Effector memory CD4-positive, alpha-beta T cell (primary cell): ENCODE measurements at places on chromosomes 16 and 17.

GRCh38 chr17:9893411-9894012, 11.6 kb downstream of the RCVRN start:
- no peaks in the 10 kb centered on the region for H3K27me3 ChIP-seq
- H3K4me3 ChIP-seq = no peak overlapping the region
- no peak overlapping the region for H3K27ac ChIP-seq
- no peaks in the 10 kb centered on the region for H3K4me1 ChIP-seq

- H3K4me3 ChIP-seq = peak overlapping the region; percentile 89
- H3K27ac ChIP-seq = peak overlapping the region; percentile 96
- H3K4me1 ChIP-seq = peaks cover 38% of the 10 kb centered on the region
- no peak for DNase-seq
- peaks cover 66% of the 10 kb centered on the region for H3K36me3 ChIP-seq
Observed at GRCh38 chr17:63827801-63828221, 348 bp upstream of the FTSJ3 start.

DNA sequence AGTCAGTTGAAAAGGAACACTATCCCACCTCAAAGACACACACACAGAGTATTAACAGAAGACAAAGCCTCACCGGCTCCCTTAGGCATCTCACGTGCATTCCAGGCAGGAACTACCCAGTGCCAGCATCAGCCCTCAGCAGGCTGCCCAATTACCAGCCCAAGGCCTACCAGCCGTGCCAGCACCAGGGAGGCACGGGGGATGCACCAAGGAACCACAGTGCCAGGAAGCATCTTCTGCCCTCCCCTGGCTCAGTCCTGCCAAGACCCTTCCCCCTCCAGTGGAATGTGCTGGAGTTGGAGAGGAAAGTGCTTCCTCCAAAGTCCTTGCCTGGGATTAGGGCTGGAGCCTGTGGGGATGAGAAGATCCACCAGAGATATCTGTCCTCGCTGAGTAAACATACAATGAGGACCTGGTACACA, 11.0 kb upstream of the KRT19 start:
- H3K27me3 ChIP-seq = no peaks in the 10 kb centered on the region
- H3K27ac ChIP-seq = no peak overlapping the region
- no peak for DNase-seq
- no peak overlapping the region for H3K4me3 ChIP-seq
- H3K36me3 ChIP-seq = no peaks in the 10 kb centered on the region

GRCh38 chr16:19182481-19182880, 14.4 kb downstream of the SYT17 start:
- H3K27ac ChIP-seq = no peak overlapping the region
- H3K4me1 ChIP-seq = no peaks in the 10 kb centered on the region
- H3K4me3 ChIP-seq = no peak overlapping the region
- H3K36me3 ChIP-seq = no peaks in the 10 kb centered on the region

DNA sequence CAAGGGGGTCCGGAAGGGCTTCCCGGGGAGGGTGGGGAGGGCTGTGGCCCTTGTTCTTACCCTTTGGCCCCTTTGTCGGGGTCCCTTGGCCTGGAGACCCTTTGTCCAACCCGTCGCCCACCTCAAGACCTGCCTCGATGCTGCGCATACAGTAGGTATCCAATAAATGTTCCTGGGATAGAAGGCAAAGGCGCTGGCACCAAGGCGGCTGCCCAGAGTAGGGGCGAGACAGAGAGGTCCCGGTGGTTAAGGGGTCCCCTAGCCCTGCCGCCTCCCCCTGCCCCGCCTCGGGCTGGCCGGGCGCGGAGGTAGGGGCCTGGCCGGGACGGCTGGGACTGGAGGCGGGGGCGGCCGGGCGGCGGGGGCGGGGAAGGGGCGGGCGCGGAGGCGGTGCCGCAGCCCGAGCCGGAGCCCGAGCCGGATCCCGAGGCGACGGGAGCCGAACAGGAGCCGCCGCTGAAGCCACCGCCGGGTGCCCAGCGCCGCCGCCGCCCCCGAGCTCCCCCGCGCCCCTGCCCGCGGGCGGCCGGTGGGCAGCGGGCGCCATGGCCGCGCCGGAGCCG, at the start of gene NHERF2:
NHERF2 (plus strand) TSS at position 442 of the 563 bp plus-strand sequence; CDS start at position 546, 104 bp downstream.
- peaks cover 19% of the 10 kb centered on the region for H3K4me1 ChIP-seq
- peak within 1 kb of the TSS; percentile 50 for H3K4me3 ChIP-seq
- peaks cover 6% of the 10 kb centered on the region for H3K27me3 ChIP-seq
- H3K36me3 ChIP-seq = no peaks in the 10 kb centered on the region
- H3K27ac ChIP-seq = no peak within 1 kb of the TSS

GRCh38 chr17:33028778-33029177, 37.1 kb downstream of the SPACA3 start:
- H3K4me3 ChIP-seq = no peak overlapping the region
- H3K4me1 ChIP-seq = no peaks in the 10 kb centered on the region
- DNase-seq = no peak
- H3K27ac ChIP-seq = no peak overlapping the region

GRCh38 chr17:78986048-78986648, 6.4 kb upstream of the LGALS3BP start:
- H3K36me3 ChIP-seq = peaks cover 3% of the 10 kb centered on the region
- no peak for DNase-seq
- H3K27ac ChIP-seq = no peak overlapping the region
- no peak overlapping the region for H3K4me3 ChIP-seq
- H3K4me1 ChIP-seq = peaks cover 7% of the 10 kb centered on the region
- H3K27me3 ChIP-seq = no peaks in the 10 kb centered on the region

DNA sequence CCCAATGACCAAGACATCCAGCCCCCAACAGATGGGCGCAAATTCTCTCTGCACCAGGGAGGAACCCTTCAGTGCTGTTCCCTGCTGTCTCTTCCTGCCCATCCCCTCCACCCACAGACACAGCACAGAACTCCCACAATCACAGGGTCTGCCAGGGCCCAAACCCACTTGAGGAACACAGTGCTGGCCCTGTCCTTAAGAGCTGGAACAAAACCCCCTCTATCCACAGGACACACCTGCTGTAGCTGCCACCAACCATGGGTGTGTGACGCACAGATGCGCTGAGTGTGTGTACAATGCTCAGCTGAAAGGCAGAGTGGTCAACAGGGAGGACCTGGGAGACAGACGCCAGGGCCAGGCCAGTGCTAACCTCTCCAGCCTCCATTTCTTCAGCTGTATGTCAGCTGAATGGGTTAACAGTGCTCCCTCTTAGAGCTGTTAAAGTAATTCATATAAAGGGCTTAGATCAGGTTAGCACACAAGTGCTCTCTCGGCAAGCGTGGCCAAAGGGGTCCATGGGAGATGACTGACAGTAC, 62.1 kb downstream of the AMFR start:
- H3K4me3 ChIP-seq = no peak overlapping the region
- no peak overlapping the region for H3K27ac ChIP-seq
- no peak for DNase-seq
- H3K27me3 ChIP-seq = no peaks in the 10 kb centered on the region
- peaks cover 45% of the 10 kb centered on the region for H3K36me3 ChIP-seq
- H3K4me1 ChIP-seq = no peaks in the 10 kb centered on the region

DNA sequence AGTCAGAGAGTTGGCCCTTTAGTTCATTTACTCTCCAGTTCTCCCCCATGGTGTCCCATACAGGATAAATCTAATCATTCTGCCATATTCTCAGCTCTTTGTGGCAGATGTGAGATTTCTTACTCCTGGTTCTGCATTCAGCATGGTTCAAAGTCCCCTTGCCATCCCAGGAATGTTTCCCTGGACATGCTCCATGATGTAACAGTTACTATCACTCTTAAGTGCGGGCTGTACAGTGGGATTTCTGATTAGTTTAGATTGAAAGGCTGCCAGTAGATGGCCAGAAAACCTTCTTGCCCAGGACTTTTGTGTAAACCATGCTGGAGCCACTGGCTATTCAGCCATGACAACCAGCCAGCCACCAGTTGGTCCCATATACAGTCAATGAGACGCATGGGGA, 10.4 kb downstream of the KRT37 start:
- DNase-seq = no peak
- no peaks in the 10 kb centered on the region for H3K27me3 ChIP-seq
- H3K27ac ChIP-seq = no peak overlapping the region
- H3K36me3 ChIP-seq = no peaks in the 10 kb centered on the region
- peaks cover 2% of the 10 kb centered on the region for H3K4me1 ChIP-seq

DNA sequence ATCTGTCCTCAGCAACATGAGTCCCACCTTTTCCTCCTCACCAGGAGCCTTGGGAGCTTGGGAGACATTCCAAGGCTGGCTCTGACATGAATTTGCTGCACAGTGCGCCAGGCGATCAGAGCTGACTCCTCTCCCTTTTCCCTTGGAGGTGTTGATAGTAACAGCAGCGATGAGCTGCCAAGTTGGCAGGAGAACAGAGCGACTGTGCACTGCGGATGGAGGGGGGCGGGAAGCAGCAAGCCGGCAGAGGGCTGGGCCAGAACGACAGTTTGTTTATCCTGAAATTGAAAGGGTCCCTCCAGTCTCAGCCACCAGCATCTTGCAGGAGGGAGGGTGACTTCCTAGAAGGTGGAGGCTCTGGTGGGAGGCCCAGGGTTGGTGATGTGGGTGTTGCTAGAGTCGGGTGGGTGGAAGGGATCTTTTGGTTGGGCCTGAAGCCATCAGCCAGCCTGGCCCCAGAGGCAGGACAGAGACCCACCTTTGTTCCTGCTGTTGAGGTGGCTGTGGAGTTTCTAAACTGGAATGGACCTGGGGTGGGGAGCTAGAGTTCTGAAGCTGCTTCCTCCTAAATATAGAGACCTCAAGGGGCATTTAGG, 22.5 kb upstream of the DYNLL2 start:
- H3K27me3 ChIP-seq = no peaks in the 10 kb centered on the region
- H3K4me3 ChIP-seq = no peak overlapping the region
- no peaks in the 10 kb centered on the region for H3K36me3 ChIP-seq
- H3K27ac ChIP-seq = no peak overlapping the region

GRCh38 chr17:45332505-45332904, 15.7 kb upstream of the MAP3K14 start:
- H3K27me3 ChIP-seq = no peaks in the 10 kb centered on the region
- H3K27ac ChIP-seq = no peak overlapping the region
- H3K36me3 ChIP-seq = no peaks in the 10 kb centered on the region
- no peaks in the 10 kb centered on the region for H3K4me1 ChIP-seq

DNA sequence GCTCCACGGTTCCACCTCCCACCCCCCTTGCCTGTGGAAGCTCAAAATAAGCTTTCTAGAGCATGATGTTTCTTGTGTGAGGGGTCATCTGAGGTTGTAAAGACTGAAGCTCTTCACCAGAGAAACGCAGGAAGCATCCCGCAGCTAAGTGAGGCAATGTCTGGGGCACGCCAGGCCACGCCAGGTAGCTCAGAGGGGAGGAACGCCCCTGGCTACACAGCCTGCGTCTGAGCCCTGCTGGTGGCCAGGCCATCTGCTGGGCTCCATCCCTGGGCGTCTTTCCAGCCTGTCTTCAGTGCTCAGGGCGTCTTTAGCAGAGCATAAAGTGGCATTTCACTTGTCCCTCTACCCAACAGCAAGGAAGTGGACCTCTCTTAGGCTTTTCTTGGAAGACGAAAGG, 15.2 kb downstream of the SOCS3 start:
- H3K36me3 ChIP-seq = no peaks in the 10 kb centered on the region
- DNase-seq = no peak
- H3K27ac ChIP-seq = peak overlapping the region; percentile 74
- H3K27me3 ChIP-seq = no peaks in the 10 kb centered on the region

- H3K36me3 ChIP-seq = no peaks in the 10 kb centered on the region
- H3K4me1 ChIP-seq = no peaks in the 10 kb centered on the region
- no peaks in the 10 kb centered on the region for H3K27me3 ChIP-seq
- H3K4me3 ChIP-seq = no peak overlapping the region
- DNase-seq = no peak
Observed at GRCh38 chr17:62206550-62206949, 141.5 kb upstream of the MED13 start.

DNA sequence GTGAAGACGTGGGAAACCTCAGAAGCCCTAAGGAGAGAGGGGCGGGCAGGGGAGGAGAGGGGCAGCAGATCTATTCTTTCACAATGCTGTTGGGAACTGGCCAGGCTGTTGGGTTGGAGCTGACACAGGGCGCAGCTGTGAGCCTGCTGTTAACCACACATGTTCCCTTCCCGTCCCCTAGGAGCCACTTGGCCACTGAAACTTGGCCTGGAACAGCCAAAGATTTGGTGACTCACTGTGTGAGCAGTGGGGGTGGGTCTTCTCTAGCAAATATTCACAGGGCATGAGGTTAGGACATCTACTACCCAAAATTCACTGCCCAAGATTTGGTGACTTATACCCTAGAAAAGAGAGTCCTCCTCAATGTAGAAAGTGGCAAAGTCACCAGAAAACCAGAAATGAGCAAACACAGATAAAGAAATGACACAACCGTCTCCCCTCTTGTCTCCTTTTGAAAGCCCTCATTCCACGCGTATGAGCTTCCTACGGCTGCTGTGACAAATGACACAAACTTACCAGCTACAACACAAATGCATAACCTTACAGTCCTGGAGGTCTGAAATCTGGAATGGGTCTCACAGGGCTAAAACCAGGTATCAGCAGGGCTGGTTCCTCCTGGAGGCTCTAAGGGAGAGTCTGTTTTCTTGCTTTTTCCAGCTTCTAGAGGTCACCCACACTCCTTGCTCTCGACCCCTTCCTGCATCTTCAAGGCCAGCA, 6.3 kb downstream of the TBC1D16 start:
- H3K4me3 ChIP-seq = no peak overlapping the region
- H3K27me3 ChIP-seq = no peaks in the 10 kb centered on the region
- no peak for DNase-seq

DNA sequence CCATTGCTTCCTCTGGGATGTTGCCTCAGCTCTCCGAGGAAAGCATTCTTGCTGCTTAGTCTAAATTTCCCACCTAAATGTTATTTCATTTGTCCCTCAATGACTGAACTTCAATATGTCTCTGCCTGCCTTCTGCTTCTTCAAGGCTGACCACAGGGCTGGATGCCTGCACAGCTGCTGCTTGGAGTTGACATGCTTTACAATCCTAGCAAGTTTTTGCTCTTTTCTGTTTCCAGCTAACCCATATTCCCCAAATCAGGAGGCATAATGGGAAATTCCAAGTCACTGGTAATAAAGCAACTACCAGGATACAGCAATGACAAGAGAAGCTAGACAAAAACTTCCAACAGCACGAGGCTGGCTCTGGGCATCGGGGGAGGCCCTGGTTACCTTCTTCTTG, 48.9 kb downstream of the GTF3C1 start:
- H3K27ac ChIP-seq = no peak overlapping the region
- no peak overlapping the region for H3K4me3 ChIP-seq
- DNase-seq = no peak
- H3K27me3 ChIP-seq = no peaks in the 10 kb centered on the region

DNA sequence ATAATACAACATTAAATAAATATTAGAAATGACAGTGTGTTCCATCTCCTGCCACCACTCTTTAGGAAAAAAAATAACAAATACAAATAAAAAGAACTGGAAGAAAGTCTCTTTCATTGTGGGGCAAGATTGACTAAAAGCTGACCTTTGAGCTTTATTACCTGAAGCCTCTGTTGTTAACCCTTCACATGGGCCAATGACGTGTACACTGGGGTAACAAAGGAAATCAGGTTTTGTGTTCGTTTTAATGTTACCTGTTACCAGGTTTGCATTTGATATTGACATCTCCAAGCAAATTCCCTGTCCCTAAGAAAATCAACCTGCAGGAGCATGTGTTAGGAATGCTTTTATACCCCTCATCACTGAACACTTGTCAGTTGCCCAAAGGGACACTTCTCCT, 39.0 kb downstream of the NLK start:
- H3K27me3 ChIP-seq = no peaks in the 10 kb centered on the region
- no peak overlapping the region for H3K27ac ChIP-seq
- no peaks in the 10 kb centered on the region for H3K4me1 ChIP-seq
- H3K4me3 ChIP-seq = no peak overlapping the region
- no peak for DNase-seq

- peaks cover 18% of the 10 kb centered on the region for H3K27me3 ChIP-seq
- H3K27ac ChIP-seq = no peak overlapping the region
- no peaks in the 10 kb centered on the region for H3K36me3 ChIP-seq
- no peak overlapping the region for H3K4me3 ChIP-seq
- H3K4me1 ChIP-seq = peaks cover 22% of the 10 kb centered on the region
Observed at GRCh38 chr17:44314031-44314430, 5.6 kb downstream of the RUNDC3A start.
